ENCODE measurements at places on chromosomes 11 and 22. TPM values are rescaled to one million over a fixed set of nuclear protein-coding genes. Genes with fewer than 3 reads are reported as not detected.

- no peaks in the 10 kb centered on the region for H3K4me1 ChIP-seq
- peaks cover 13% of the 10 kb centered on the region for H3K27me3 ChIP-seq
- DNase-seq: no peak
- H3K27ac ChIP-seq: no peak overlapping the region
Observed at GRCh38 chr11:74678041-74678440, 53.2 kb downstream of the CHRDL2 start.

TTC36 gene
- 0.56 TPM for total RNA-seq

RIMBP3B gene
- 0.51 TPM for total RNA-seq

APOL5 gene
- total RNA-seq: not detected

OR51A7 gene
- not detected for total RNA-seq

DNA sequence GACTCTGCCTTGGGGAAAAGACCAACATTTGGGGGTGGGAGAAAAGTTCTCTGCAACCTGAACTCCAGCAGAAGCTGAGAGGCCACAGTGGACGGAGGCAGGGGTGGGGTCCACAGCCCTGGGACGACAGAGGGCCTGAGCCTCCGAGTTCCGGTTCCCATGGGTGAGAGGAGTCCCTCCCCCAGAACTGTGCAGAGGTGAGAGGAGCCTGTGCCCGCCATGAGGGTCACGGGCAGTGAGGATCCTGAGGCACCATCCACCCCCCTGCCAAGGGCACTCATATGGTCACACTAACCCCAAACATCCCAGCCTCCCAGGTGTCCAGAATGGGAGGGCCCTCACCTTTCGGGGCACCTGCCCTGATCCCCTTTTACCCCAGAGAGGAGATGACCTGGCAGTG, 30.5 kb downstream of the KIAA0930 start:
- H3K4me1 ChIP-seq: no peaks in the 10 kb centered on the region
- peaks cover 6% of the 10 kb centered on the region for H3K36me3 ChIP-seq
- H3K27ac ChIP-seq: no peak overlapping the region
- H3K27me3 ChIP-seq: peaks cover 4% of the 10 kb centered on the region
- H3K4me3 ChIP-seq: no peak overlapping the region
- no peak for DNase-seq

APOBEC3B gene
- 1.0 TPM for total RNA-seq

DNA sequence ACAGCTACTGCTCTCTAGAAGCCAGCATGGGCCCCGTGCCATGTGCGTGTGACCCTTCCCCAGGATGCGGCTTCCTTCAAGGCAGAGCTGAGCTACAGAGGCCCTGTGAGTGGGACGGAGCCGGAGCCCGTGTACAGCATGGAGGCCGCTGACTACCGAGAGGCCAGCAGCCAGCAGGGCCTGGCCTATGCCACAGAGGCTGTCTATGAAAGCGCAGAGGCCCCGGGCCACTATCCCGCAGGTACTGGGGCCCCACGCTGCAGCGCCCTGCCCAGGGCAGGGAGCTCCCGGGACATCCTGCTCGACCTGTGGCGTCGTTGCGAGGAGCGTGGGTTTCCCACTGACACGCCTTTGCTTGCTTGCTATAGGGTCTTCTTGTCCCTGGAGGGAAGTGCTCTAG, 34.7 kb downstream of the CTTN start:
- H3K27me3 ChIP-seq: peaks cover 8% of the 10 kb centered on the region
- H3K36me3 ChIP-seq: peaks cover 64% of the 10 kb centered on the region
- no peak overlapping the region for H3K4me3 ChIP-seq
- no peak overlapping the region for H3K27ac ChIP-seq
- no peak for DNase-seq

THYN1 gene
- 42.5 TPM for total RNA-seq

GRCh38 chr11:15594607-15595006, 479.9 kb downstream of the INSC start:
- no peak overlapping the region for H3K27ac ChIP-seq
- no peak overlapping the region for H3K4me3 ChIP-seq
- H3K27me3 ChIP-seq: peaks cover 5% of the 10 kb centered on the region
- H3K4me1 ChIP-seq: peaks cover 10% of the 10 kb centered on the region
- DNase-seq: no peak

NTM gene
- 3.6 TPM for total RNA-seq

ANO3 gene
- 0.36 TPM for total RNA-seq

Measured in endothelial cell (in vitro differentiated cells).